ENCODE measurements at places on chromosomes 6 and 20.

DNA sequence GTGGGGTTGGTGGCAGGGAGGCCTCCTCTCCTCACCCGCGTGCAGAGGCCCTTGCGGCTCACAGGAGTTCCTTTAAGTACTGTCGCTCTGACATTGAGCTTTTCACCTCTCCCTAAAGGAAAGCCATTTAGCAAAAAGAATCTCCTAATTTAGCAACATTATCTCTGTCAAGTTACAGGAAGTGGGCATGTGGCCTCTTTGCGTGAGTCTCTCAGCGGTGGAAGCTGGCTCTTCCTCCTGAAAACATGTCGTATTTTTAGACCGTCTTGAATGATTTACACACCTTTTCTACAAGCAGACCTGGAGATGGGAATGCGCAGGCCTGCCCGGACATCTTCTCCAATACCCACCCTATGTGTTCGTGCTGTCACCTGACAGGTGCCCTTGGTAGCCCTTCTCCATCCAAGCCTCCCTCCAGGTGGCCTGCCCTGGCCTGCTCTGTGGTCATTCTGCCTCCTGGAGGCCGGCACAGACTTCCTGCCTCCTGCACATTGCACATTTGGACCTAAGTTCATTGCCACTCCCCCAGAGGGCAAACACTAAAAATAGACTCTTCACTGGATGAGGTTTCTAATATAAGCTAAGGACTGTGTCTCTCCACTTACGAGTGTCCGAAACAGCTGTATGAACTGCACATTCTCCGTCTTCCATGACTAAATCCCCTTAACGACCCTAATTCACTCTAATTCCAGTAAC is 18.5 kb upstream of the PHACTR3 start:
- DNase-seq = no peak

DNA sequence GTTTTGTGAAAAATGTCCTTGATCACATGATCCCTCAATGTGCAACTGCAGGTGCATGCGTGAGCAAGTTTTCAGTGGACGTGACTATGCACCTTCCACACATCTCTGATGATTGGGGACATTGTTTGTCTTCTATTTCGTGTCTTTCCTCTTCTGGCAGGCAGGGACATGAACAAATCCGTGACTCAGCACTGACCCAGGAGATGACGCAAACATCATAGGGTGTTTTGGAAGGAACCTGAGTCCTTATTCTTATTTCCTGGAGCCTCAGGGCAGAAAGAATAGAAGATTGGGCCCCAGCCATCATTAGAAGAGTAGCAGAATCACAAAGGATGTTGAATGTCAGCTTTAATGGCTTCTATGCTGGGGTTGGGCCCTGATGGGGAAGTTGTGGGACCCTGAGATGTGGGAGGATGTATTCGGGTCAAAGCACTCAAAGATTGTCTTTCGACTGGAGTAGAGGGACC is 11.9 kb upstream of the SIRPD start:
- peak; percentile 30 for DNase-seq

DNA sequence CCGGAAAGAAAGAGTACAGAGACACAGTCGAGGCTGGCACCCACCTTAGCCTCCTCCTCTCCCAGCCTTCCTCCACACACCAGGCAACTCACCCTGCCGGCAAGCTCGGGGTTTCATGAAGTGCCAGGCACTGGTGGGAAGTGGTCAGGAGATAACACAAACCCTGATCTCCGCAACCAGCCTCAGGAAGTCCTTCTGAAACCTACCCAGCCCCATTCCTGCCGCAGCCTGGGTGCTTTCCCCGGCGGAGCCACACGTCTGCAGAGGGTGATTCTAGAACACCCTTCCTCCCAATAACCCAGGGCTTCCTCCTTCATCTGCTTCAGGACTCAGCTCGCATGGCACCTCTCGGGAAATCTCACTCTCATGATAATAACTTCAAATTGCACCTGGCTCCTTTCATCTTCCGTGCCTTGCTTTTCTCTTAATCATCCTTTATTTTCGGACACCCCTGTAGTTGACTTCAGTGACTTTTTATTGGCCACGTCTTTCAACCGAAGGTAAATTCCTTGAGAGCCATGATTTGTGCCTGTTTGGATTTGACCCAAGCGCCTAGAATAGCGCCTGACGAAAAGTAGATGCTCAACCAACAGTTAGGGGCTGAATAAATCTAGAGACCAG is 8.7 kb upstream of the HLA-E start:
- no peak for DNase-seq

- no peak for DNase-seq
Measured at GRCh38 chr6:36052097-36052496, 24.5 kb downstream of the MAPK14 start.

DNA sequence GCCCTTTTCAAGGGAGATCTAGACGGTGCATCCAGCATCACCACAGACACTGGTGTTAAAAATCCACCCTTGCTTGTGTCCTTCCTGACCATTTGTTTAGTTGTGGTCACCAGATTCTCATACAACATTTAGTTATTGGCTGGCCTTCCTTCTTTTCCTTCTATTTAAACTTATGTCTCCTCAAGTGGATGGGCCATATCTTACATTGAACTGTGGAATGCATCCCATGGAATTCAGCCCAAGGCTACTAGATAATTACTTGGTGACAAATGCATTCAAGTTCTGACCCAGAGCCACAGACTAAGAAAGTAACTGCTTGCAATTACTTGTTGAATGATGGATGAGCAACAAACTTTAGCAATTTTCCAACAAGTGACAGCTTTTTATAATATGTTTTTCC is 198.9 kb upstream of the SSTR4 start:
- DNase-seq = no peak

- DNase-seq = no peak
Measured at GRCh38 chr6:19083801-19084200, 696.7 kb downstream of the RNF144B start.

- no peak for DNase-seq
Measured at GRCh38 chr6:44569931-44570385, 182.5 kb downstream of the CDC5L start.

- DNase-seq = no peak
Measured at GRCh38 chr20:3763671-3764601, 3.6 kb downstream of the ADISSP start.

DNA sequence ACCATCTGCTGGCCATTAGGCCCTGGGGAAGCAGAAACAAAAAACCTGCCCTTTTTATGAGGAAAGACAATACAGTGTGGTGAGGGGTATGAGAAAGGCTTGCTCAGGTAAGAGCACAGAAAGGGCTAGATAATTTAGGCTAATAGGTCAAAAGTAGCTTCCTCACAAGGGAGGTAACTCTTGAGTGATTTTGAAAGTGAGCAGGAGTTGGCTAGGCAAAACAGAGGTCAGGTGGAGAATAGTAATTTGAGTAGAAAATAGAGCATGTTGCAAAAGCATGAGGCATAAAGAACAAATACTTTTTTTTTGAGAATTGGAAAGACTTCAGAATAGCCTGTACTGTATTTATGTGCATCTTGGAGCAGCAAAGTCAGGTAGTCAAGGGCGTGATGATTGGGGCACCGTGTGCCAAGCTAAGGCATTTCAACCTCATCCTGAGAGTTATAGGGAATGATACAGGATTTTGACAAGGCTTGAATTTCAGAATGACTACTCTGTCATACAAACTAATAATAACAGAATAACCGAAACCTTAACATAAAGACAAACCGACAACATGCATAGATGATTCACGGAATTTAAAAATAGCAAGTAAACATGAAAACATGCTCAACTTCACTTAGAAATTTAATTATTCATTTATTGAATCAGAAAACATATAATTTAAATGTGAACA is 123.0 kb upstream of the ENPP5 start:
- no peak for DNase-seq

- DNase-seq = no peak
Measured at GRCh38 chr6:133456439-133456838, 215.3 kb downstream of the EYA4 start.

- no peak for DNase-seq
Measured at GRCh38 chr20:48750941-48751635, 76.7 kb downstream of the PREX1 start.

GRCh38 chr6:106098383-106099234 is 12.5 kb downstream of the PRDM1 start:
- no peak for DNase-seq

GRCh38 chr6:77136086-77136485 is 327.2 kb downstream of the HTR1B start:
- no peak for DNase-seq

DNA sequence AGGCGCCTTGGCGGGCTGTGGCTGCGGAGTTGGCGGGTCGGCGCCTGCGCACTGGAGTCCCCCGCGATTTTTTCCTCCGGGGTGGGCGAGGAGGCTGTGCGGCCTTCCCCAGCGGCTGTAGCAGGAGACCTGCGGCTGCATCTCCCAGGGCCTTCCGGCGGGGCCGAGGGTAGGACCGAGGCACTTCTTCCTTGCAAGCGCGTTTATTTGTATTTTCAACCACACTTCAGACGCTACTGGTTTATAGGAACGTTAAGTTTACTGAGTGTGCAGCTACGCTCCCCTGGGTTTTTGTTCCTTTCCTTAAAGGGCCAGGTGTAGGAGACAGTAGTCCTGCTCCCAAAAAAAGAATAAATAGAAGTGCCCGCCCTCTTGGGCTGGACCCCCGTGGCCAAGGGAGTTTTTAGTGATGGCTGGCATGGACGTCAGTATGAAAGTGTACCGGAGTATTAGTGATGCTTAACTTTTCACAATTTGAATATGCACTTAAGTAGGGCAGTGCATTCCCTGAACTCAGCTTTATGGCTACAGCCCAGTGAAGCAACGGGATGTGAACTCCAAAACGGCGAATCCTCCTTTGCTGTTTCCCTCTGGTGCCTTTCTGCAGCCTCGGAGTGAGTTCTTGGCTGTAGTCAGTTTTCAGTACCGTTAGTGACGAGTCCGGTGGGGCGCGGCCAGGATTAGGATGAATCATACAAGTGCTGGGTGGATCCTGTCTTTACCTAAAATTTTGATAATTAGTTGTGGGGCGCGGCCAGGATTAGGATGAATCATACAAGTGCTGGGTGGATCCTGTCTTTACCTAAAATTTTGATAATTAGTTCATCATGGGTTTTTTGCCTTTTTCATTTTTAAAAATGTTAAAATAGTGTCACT is 1.0 kb upstream of the FBXO5 start:
- DNase-seq = peak; percentile 38

DNA sequence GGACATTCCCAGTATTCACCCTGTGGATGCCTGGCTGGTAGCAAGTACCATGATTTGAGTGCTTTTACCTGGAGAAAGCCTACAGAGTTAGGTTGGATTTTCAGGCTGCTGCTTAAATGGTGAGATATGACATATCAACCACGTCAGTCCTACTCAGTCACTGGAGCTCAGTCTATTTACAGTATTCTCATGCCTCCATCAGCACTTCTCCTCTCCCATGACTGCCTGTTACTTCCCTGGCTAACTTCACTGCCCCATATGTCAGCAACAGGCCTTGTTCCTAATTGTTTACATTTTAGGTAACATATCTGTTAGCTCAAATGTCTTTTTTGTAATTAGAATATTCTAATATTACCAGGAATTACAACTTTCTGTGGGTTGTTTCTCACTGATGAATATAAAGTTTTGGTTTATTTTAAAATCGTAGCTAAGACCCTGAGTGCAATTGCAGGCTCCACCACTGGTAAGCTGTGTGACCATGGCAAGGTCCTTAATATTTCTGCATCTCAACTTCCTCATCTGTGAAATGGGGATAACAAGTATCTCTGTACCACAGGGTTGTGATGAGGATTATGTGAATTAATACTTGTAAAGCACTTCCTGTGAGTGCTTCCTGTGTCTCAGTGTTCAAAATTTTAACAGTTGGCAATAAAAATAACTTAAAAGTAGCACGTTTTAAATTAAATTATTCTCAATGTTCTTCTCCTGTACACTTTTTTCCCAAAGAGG is 54.3 kb downstream of the RNF144B start:
- DNase-seq = no peak

- no peak for DNase-seq
Measured at GRCh38 chr20:49794336-49795134, 18.1 kb upstream of the SLC9A8 start.

DNA sequence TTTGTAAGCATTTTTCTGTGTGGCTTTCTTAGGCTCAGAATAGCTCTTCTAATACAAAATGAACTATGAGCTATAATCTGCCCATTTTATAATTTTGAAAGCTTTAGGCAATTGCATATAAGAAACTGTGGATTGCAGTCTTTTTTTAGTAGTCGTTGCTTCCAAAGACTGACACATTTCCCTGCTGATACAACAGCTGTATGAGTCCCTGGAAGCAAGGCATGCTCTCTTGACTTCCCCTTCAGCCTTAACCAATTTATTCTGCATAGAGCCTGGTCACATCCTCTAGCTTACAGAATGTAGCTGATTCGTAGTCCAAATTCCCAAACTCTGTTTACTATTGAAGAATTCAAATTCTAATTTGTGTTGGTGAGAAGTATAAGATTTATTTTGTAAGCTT is 155.3 kb upstream of the EYA4 start:
- no peak for DNase-seq

- no peak for DNase-seq
Measured at GRCh38 chr20:18191306-18191705, 53.6 kb downstream of the KAT14 start.

DNA sequence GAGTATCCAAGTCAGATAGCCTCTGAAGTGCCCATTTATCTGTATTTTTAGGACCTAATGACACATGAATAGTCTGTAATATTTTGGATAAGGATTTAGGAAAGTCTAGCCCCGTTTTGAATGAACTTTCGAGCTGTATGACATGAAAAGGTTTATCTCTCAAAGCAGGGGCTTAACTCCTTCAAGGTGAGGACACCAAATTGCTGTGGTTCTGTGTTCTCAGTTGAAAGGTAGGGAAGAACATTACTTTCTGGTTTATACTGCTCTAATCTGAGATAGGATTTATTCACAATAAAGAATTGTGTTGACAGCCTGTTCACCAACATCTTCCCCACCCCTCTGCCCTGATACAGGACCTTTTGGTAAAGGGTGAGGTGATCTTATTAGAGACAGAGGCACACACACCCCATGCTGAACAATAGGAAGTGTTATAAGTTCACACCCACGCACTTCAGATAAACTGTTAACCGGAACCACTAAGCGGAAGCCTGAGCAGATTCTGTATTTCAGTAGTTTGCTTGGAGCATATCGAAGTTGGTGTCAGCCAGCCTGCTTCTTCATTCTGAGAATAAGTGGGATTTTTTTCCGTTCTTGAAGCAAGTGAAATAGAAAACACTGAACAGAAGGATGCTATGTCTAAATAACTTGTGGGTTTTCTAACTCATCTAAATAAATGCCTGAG is 223.3 kb downstream of the TMEM242 start:
- DNase-seq = no peak

DNA sequence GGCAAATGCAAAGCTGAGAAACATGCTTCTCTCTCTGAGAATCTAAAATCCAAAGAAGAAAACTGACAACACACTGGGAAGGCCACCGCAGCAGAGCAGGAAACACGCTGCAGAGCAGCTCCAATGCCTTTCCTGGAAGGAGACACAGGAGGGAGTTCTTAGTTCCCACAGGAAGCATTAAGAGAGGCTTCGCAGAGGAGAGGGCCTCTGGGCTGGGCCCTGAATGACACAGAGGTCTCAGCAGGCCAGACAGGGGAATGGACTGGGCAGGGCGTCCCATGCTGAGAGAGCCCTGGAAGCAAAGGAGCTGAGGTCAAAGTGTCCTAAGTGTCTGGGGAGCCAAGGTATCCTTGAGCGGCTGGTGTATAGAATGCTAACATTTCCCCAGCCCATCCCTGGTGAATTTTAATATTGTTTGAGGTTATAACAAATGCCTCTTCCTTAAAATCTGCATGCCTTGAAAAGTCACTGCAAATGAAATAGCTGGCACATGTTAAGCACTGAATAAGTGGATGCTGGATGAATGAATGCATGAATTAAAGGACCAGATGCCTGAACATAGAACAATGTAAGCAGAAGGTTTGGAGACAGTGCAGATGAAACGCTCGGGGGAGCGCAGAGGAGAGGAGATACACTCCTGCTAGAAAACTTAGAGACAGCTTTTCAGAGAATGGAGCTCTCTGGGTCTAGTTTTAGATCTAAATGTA is 110.0 kb upstream of the SYNDIG1 start:
- DNase-seq = no peak
